ENCODE measurements at places on chromosomes 1 and 21.

DNA sequence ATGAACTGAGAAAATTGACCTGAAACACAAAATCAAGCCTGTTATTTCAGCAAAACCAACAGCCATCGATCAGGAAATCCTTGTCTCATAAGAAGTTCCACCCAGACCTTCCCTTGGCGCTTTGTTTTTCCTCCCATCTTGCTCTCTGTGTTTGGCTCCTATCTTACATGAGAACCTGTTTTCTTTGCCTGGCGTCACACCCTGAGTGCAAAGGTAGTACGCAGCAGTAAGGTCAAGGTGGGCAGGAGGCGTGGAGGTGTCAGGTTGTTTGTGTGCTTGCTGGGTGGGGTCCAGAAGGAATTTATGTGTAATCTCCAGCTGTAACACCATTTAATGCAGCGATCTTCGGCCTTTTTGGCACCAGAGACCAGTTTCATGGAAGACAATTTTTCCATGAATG, 50.5 kb downstream of the C1orf21 start:
- H3K36me3 ChIP-seq = no peaks in the 10 kb centered on the region
- no peak for DNase-seq
- no peaks in the 10 kb centered on the region for H3K27me3 ChIP-seq
- no peaks in the 10 kb centered on the region for H3K4me1 ChIP-seq

DNA sequence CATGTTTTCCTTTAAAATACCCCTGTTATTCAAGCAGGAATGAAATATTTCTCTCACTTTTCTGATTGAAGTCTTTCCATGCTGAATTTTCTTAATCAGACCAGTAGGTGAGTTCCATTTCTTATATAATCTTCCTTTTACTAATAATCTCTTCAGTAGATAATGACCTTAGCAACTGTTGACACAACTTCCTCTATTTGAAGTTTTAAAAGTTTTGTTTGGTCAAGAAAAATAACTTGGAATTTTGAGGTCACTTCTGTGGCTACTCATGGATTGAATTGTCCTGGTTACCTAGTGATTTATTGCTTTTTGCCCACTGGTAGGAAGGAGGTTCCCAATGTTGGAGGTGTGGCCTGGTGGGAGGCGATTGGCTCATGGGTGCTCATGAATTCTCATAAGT, 70.6 kb upstream of the PAXBP1 start:
- no peaks in the 10 kb centered on the region for H3K27me3 ChIP-seq
- H3K4me1 ChIP-seq = no peaks in the 10 kb centered on the region
- no peak for DNase-seq
- no peaks in the 10 kb centered on the region for H3K36me3 ChIP-seq
- no peak overlapping the region for H3K27ac ChIP-seq
- H3K4me3 ChIP-seq = no peak overlapping the region

DNA sequence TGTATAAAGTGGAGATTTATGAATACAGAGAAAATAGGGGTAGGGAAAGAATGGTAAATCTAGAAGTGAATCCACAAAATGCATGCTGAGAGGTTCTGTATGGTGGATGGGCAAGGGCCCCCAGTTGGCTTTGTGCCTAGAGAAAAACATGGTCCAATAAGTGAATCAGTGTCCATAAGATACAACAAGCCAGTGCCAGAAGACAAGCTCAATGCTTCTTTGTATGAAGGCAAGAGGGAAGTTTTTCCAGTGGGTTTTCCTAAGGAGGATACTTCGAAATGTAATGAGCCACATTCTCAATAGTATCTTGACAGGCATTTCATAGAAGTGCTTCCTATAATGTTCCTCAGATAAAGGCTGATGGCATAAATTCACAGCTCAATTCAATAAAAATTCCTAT, 169.4 kb upstream of the HMCN1 start:
- H3K4me1 ChIP-seq = no peaks in the 10 kb centered on the region
- H3K27ac ChIP-seq = no peak overlapping the region
- H3K27me3 ChIP-seq = no peaks in the 10 kb centered on the region
- no peak overlapping the region for H3K4me3 ChIP-seq
- no peak for DNase-seq
- H3K36me3 ChIP-seq = no peaks in the 10 kb centered on the region

DNA sequence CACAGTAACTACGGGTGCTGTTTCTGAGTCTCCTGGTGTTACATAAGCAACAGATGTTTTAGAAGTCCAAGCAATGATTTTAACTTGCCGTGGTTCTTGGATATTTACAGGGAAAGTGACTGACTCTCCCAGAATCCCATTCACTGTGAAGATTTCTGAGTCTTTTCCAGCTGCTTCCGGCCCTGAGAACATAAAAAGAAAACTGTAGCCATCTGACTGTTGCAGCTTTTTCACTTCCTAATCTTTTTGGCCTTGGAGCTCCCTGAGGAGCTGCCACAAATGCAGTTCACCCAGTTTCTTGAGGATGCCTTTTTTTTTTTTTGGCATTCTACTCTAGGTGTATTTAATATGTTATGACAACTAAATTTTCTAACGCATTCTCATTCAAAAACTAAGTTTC, 13.7 kb downstream of the CD84 start:
- no peaks in the 10 kb centered on the region for H3K4me1 ChIP-seq
- H3K27ac ChIP-seq = no peak overlapping the region
- no peaks in the 10 kb centered on the region for H3K27me3 ChIP-seq
- no peak overlapping the region for H3K4me3 ChIP-seq

DNA sequence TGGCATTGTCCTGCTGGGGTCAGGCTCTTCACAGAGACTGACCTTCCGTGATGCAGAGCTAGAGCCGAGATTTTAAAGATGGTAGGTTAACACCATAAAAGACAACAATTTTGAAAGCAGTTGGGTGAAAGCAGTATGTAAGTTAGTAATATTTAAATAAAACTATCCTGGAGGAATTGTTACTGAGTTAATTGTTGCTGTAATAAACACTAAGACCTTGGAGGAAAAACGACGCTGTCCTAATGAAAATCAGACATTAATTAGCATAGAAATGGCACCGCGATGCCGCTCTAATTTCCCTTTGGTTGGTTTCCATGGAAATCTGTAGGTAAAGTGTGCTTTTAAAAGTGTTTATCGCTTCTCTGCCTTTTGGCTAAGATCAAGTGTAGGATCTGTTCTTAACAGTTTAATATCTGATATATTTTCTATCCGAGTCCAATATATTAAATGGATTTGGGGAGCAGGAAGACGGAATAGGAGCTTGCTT, 745 bp upstream of the ANP32E start:
- no peaks in the 10 kb centered on the region for H3K27me3 ChIP-seq
- H3K27ac ChIP-seq = no peak overlapping the region
- H3K36me3 ChIP-seq = no peaks in the 10 kb centered on the region

DNA sequence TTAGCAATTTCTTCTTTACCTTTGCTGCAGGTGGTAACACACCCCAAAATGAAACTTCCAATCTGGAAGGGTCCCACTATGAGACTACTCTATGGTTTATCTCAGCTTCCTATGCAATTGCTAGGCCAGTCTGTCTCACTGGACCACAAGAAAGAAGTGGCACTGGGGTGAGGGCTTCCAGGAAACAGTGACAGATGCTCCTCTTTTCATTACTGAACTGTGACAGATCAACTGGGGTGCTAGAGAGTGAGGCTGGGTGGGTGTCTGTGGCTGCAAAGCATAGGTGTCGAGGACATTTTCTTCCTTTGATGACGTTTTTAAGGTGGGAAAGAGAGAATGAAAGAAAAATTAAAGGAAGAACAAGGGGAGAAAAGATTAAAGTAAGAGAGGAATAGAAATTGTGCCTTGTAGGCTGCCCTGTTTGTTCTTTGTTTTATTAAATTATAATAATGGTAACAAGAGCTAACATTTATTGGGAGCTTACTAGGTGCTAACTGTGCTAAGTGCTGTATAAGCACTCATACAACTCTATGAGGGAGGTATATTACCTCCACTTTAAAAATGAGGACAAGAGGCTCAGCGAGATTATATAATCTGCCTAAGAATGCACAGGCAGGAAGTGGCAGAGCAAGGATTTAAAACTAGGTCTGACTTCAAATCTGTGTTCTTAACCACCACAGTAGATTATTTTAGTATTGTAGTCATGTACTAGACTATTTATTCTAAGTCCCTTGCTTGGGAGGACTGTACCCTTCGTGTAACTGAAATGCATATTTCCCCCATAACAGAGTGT, 27.8 kb upstream of the DMRTA2 start:
- no peaks in the 10 kb centered on the region for H3K27me3 ChIP-seq
- no peak overlapping the region for H3K4me3 ChIP-seq
- H3K4me1 ChIP-seq = no peaks in the 10 kb centered on the region
- H3K36me3 ChIP-seq = no peaks in the 10 kb centered on the region
- DNase-seq = no peak

DNA sequence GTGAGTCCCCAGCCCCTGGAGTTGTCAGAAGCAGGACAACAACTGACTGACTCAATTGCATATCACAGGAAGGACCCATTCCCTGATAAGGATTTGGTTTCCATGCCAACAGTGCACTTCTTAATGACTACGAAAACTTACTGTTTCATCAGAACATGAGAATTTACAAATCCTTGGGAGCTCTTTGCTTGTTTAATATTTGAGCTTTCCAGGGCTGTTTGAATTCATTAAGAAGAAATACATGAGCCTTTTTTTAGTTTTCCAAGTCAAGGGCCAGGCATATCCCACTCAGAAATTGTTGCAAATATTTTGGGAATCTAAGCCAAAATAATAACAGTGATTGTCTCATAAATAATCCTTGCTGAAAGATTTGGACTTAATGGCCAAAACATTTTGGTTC, 27.2 kb upstream of the COL24A1 start:
- H3K27me3 ChIP-seq = no peaks in the 10 kb centered on the region
- H3K4me1 ChIP-seq = no peaks in the 10 kb centered on the region
- no peak for DNase-seq
- H3K36me3 ChIP-seq = no peaks in the 10 kb centered on the region

DNA sequence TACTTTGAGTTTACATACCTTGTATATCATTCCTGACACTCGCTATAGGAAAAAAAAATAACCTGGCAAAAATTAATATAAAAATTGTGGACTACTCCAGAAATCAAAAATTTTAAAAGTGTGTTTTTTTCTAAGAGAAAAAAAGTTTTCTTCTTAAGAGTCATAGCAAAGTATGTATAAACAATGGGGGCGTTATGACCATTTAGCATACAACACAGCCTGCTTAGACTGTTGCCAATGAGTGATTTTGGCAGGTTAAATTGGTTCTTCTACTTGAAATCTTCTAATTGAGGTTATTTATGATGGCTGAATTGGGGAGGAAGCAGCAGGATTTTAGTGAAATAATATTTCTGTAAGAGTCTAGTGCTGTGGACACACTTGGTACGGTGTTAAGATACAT, 130.5 kb upstream of the USH2A start:
- no peak overlapping the region for H3K4me3 ChIP-seq
- no peaks in the 10 kb centered on the region for H3K4me1 ChIP-seq
- H3K27ac ChIP-seq = no peak overlapping the region
- H3K36me3 ChIP-seq = no peaks in the 10 kb centered on the region
- no peaks in the 10 kb centered on the region for H3K27me3 ChIP-seq
- no peak for DNase-seq

DNA sequence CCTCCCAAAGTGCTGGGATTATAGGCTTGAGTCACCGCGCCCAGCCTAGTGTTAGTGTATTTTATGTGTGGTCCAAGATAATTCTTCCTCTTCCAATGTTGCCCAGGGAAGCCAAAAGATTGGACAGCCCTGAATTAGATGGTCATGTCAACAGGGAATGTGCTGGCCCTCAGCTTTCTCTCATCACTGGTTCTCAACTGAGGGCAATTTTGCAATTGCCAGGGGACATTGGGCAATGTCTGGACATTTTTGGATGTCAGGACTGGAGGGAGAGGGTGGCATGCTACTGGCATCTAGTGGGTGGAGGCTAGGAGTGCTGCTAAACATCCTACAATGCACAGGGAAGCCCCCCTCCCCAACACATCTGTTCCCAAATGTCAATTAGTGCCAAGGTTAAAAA, 95.0 kb downstream of the LAMC2 start:
- no peaks in the 10 kb centered on the region for H3K4me1 ChIP-seq
- DNase-seq = no peak
- no peak overlapping the region for H3K4me3 ChIP-seq
- no peaks in the 10 kb centered on the region for H3K27me3 ChIP-seq
- no peak overlapping the region for H3K27ac ChIP-seq

DNA sequence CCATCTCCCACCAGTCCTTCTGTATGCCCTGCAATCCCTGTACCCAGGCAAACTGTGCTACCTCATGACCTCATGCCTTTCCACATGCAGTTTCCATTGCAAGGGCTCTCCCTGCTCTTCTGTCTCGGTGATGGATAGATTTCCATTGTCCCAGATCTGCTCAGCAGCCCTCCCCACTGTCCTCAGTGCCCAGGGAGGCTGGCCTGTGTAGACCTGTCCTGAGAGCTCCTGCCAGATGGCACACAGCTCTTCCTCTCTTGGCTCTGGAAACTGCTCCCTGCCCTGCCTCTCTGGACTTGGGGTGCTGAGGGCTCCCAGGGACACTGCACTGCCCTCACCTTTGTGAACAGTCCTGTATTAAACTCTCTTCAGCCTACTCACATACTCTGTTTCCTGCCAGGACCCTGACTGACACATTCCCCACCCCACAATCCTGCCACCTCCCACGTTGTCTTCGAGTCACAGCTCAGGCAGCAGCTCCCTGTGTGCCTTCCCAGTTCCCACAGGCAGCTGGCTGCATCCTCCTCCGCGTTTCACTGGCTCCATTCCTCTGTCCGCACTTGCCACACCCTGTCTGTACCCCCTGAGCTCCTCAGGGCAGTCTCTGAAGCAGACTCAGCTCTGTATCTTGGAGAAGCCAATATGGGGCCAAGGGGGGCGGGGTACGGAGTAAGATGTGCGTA, 57.0 kb downstream of the SPATA46 start:
- DNase-seq = no peak
- no peak overlapping the region for H3K27ac ChIP-seq
- no peak overlapping the region for H3K4me3 ChIP-seq
- no peaks in the 10 kb centered on the region for H3K36me3 ChIP-seq
- H3K27me3 ChIP-seq = no peaks in the 10 kb centered on the region

- DNase-seq = no peak
- H3K27ac ChIP-seq = no peak overlapping the region
- H3K27me3 ChIP-seq = no peaks in the 10 kb centered on the region
- no peak overlapping the region for H3K4me3 ChIP-seq
- no peaks in the 10 kb centered on the region for H3K36me3 ChIP-seq
Observed at GRCh38 chr1:115181231-115181630, 91.9 kb upstream of the TSPAN2 start.

- H3K36me3 ChIP-seq = no peaks in the 10 kb centered on the region
- no peak overlapping the region for H3K4me3 ChIP-seq
- H3K4me1 ChIP-seq = no peaks in the 10 kb centered on the region
- DNase-seq = no peak
- no peaks in the 10 kb centered on the region for H3K27me3 ChIP-seq
Observed at GRCh38 chr1:103190766-103191165, 82.4 kb upstream of the COL11A1 start.

- H3K36me3 ChIP-seq = no peaks in the 10 kb centered on the region
- DNase-seq = no peak
- H3K4me3 ChIP-seq = no peak overlapping the region
- H3K27ac ChIP-seq = no peak overlapping the region
- no peaks in the 10 kb centered on the region for H3K27me3 ChIP-seq
- no peaks in the 10 kb centered on the region for H3K4me1 ChIP-seq
Observed at GRCh38 chr1:216904471-216904870, 181.2 kb upstream of the ESRRG start.

Data from right lobe of liver (tissue), 6 donors.